CD8-positive, alpha-beta memory T cell (primary cell): ENCODE measurements at places on chromosomes 1 and 21. TPM values are rescaled to one million over a fixed set of nuclear protein-coding genes. Genes with fewer than 3 reads are reported as not detected.

DNA sequence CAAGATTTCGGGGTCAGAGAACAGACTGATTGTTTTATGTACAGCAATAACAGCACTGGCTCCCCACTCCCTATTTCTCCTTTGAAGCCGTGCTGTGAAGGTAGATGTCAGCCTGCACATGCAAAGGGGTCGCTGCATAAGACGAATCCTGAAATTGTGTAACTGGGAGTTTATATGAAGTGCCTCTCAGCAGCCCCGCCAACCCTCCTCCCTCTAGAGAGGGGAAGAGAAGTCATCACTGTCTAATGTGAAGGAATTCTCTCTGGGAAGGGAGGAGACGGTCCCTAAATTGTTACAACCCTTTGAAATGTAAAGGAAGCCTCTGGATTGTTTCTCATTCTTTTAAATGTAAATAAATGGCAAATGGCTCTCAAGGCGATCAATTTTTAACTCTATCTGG, 545.3 kb downstream of the PLA2G4A start:
- no peak for DNase-seq
- H3K27ac ChIP-seq = no peak overlapping the region
- no peaks in the 10 kb centered on the region for H3K4me1 ChIP-seq
- no peaks in the 10 kb centered on the region for H3K27me3 ChIP-seq
- H3K4me3 ChIP-seq = no peak overlapping the region

- no peaks in the 10 kb centered on the region for H3K27me3 ChIP-seq
- no peak overlapping the region for H3K27ac ChIP-seq
- DNase-seq = no peak
- H3K4me3 ChIP-seq = no peak overlapping the region
- no peaks in the 10 kb centered on the region for H3K36me3 ChIP-seq
- peaks cover 6% of the 10 kb centered on the region for H3K4me1 ChIP-seq
Measured at GRCh38 chr21:46168659-46169386, 13.4 kb upstream of the FTCD start.

DNA sequence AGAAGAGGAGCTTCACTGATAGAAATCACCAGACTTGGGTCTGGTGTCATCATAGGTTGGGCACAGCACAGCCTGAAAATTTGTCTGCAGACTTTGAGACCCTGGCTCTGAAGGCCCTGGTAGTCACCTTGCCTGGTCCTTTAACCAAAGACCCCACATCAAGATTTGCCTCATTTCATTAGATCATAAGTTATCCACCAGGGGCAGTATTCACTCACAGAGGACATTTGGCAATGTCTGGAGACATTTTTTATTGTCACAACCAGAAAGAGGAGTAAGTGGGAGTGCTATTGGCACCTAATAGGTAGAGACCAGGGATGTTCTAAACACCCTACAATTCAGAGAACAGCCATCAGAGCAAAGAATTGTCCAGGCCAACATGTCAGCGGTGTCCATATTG, 22.1 kb upstream of the PAX7 start:
- H3K27me3 ChIP-seq = peaks cover 4% of the 10 kb centered on the region
- no peak overlapping the region for H3K4me3 ChIP-seq
- no peaks in the 10 kb centered on the region for H3K36me3 ChIP-seq
- H3K27ac ChIP-seq = no peak overlapping the region

- no peaks in the 10 kb centered on the region for H3K27me3 ChIP-seq
- DNase-seq = no peak
- H3K27ac ChIP-seq = no peak overlapping the region
- H3K4me3 ChIP-seq = no peak overlapping the region
- no peaks in the 10 kb centered on the region for H3K36me3 ChIP-seq
Measured at GRCh38 chr1:219278288-219278687, 104.6 kb downstream of the LYPLAL1 start.

Gene RNU1-4
- total RNA-seq = 1,293 TPM
